ENCODE measurements at places on chromosomes 4 and X.

DNA sequence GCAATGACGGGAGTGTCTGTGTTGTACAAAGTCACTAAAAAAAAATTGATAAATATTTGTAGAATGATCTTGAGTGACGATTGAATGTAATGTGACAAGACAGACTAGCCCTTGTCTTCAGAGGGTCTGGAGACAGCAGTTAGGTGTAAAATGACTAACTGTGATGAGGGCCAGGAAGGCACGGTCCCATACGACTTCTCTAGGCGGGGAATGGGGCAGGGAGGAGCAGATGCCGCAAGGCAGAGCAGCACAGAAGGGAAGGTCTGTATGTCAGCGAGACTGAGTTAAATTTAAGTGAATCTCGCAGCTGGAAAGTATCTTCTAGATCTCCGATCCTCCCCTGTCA is 405 bp downstream of the CENPE start:
- peak; percentile 33 for DNase-seq

DNA sequence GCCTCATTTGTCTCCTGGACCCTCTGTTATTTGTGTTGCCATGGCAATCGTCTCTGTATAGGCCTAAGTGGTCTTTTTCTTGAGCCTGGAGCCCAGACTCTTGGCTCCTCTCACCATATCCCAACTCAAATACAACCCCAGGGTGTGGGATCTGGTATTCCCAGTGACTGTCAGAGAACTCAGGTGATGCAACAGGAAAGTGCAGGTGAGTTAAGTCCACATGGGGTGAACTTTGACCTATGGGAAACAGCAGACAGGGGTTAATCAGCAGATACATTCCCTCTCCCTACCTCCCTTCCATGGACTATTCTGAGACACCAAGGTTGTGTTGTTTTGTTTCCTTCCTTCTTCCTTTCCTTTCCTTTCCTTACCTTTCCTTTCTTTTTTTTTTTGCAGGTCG is 130.9 kb upstream of the RPS6KA3 start:
- DNase-seq = no peak

- no peak for DNase-seq
Measured at GRCh38 chr4:75679876-75680575, 6.8 kb upstream of the G3BP2 start.

GRCh38 chr4:122603156-122603574 is 17.7 kb downstream of the IL21 start:
- no peak for DNase-seq

GRCh38 chrX:40140706-40141499 is 43.1 kb upstream of the BCOR start:
- DNase-seq = no peak

GRCh38 chrX:8815460-8816065 is 14.4 kb upstream of the FAM9A start:
- peak; percentile 13 for DNase-seq

DNA sequence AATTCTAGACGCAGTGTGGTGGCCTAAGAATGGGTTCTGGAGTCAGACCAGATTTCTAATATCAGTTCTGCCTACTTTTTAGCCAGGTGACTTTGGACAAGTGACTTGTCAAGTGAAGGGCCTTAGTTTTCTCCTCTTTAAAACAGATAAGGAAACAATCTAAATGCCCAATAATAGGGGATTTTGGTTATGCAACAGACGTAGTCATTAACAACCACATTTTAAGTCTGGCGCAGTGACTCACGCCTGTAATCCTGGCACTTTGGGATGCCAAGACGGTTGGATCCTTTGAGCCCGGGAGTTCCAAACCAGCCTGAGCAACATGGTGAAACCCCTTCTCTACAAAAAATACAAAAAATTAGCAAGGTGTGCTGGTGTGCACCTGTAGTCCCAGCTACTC is 2.1 kb upstream of the ZMYM3 start:
- no peak for DNase-seq

GRCh38 chr4:53608242-53608641 is 17.0 kb upstream of the LNX1 start:
- DNase-seq = no peak

GRCh38 chr4:153191795-153192363 is 12.4 kb upstream of the TRIM2 start:
- no peak for DNase-seq

DNA sequence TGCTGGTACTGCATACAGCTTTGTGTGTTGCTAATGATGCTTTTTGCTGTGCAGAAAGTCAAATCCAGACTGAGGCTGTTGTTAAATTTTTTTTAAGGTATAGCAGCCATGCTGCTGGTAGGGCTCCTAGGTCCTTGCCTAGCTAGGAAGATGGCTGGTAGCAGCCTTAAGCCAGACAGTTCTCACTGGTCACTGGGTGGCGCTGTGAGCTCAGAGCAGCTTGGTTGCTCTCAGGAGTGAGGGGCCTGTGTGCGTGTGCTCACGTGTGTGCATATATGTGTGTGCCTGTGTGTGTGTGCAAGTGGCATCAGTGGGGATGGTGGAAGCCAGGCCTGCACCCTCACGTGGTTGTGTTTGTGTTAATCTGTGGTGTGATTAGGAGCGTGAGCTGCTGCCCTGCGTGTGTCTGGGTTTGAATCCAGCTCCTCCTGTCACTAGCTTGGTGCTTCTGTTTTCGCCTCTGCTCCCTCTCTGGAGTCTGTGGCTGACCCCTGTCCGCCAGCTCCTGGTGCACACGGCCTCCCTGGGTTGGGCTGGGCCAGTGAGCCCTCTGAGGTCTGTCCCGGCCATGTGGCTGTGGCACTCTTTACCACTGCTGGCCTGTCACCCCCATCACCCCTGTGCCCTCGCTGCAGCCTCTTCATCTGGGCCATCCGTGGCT is 46.1 kb downstream of the SORCS2 start:
- DNase-seq = no peak

DNA sequence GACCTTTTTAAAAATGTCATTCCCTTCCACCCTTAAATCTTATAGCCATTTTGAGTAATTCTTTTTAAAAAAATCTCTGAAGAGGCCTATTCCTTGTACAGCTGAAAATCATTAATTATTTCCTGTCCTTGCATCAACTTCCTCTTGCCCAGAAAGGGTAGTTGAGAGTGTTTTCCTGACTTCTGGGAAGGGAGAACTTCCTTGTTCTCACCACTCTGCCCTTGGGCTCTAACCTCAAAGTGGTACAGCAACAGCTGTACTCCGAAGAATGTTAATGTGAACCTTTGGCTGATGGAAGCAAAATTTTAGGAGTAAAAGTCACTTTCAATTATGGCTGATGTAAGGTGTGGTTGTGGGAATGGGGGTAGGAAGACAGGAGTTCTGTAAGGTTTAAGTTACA is 15.1 kb upstream of the FABP2 start:
- DNase-seq = no peak

- DNase-seq = no peak
Measured at GRCh38 chr4:188534917-188535316, 395.7 kb downstream of the TRIML1 start.

GRCh38 chrX:25941087-25941486 is 197.1 kb upstream of the MAGEB18 start:
- no peak for DNase-seq

DNA sequence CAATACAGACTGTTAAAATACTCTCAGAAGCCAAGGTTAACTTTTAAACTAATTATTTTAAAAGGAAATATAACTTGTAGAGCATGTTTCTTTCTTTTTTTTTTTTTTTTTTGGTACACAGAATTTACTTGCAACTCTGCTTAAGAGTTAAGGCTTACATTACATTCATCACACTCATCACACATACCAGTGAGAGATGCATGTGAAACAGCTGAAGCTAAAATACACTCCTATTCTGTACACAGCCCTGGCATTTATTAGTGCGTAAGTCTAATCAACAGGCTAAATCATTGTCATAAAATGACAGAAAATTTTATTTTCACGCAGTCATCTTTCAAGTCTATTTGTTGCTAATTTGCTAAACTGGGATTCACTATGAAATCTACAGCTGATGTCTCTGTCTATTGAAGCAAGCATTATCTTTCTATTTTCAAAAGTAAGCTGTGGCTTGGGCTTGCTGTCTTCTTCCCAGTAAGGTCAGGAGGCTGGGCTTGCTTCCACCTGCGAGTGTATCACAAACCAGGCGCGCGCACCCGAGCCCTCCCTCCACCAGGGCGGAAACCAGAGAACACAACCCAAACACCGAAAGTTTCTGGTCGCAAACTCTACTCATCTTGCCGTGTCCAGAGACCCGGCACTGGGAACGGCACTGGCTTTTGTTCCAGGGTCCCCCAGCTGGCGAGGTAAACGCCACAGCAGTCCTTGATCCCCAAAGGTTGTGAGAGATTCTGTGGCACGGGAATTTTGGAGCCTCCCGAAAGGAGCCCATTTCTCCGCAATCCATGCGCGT is 3.9 kb downstream of the MAML3 start:
- peak; percentile 34 for DNase-seq

- no peak for DNase-seq
Measured at GRCh38 chr4:4217113-4217512, 9.6 kb downstream of the OTOP1 start.

DNA sequence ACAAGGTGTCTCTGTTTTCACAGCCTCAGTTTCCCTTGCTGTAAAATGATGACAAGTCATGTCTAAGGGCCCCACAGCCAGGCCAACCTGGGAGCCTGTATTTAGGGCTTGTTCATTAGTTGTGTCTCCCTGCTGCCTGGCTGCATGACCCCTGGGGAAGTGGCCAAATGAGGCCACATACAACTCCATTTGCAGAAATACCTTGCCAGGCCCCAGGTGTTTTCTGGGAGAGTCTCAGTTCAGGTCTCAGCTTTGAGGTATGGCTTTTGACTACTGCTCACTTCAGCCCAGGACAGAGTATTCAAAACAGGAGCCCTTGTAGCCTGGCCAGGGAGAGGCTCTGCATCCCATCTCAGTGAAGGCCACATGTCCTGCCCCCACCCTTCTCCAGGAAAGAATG is 202.5 kb upstream of the MAMLD1 start:
- no peak for DNase-seq

GRCh38 chr4:74540193-74540592 is 95.3 kb downstream of the AREG start:
- DNase-seq = no peak

DNA sequence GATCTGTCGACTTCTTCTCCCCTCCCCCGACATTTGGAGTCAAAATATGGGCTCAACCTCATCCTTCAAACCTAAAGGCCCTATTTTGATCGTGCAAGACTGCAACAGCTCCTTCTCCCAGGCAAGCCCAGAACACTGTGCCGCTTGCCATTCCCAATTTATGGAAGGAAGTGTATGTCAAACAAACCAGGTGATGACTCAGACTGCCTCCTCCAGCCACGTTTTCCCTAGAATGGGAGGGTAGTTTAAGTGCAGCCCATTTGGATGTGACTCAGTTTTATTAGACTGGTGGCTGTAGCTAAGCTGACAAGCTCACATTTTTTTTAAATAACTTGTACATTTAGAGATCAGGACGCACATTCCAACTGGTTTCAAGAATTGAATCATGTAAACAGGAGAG is 570.4 kb upstream of the DIPK2B start:
- DNase-seq = no peak

DNA sequence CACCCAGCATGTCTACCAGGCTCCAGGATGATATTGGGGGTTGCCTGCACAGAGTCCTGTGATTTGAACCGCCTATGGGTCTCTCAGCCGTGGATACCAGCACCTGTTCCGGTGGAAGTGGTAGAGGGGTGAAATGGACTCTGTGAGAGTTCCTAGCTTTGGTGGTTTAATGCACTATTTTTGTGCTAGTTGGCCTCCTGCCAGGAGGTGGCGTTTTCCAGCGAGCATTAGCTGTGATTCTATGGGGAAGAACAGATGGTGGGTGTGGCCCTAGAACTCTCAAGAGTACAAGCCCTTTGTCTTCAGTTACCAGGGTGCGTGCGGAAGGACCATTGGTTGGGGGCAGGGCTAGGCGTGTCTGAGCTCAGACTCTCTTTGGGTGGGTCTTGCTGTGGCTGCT is 316.9 kb upstream of the AMOT start:
- DNase-seq = no peak

GRCh38 chr4:141170671-141171070 is 37.4 kb upstream of the RNF150 start:
- no peak for DNase-seq

DNA sequence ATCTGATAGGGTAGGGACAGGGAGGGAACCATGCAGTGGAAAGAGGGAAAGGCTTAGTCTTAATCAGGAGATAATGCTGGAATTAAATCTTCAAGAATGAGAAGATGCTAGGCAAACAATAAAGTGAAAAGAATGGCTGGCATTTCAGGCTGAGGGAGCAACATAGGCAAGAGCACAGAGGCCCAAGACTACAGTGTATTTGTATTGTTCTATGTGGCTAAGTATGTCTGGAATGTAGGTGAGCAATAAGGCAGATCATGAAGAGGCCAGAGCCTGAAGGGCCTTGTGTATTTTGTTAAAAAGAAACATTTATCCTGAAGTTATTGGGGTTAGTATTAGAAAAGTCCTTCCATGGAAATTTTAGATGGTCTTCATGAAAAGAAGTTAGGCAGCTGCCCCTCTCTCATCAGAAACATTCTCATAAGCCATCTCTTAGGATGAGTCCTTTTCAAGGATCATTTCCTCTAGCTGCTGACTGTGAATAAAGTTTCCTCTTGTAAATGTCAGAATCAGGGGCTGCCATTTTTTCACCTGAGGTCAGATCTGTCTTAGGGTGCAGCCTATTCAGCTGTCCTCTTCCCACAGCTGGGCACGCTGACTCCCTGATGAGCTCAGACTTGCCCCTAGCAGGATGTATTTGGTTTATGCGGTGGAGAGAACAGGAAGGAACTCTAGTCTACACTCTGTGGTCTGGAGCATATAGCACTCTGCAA is 46.3 kb downstream of the ATP10D start:
- DNase-seq = no peak

- no peak for DNase-seq
Measured at GRCh38 chrX:110665223-110666002, 130.2 kb downstream of the CHRDL1 start.

DNA sequence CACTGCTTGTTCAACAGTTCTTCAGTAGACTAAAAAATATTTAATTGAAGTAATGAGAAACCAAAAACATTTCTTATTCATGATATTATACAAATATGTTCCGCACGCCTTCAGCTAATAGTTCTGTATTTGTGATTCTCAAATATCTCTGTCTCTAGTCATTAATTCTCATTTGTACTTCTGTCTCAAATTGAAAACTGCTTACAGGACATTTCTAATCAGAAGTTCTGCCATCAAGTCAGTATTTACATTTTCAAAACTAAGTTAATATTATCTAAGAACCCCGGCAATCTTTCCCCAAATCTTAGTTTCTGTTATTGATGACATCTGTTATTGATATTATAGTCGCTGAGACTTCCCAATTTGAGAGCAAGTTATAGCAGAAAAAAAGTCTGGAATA is 78.6 kb upstream of the PGRMC2 start:
- no peak for DNase-seq

DNA sequence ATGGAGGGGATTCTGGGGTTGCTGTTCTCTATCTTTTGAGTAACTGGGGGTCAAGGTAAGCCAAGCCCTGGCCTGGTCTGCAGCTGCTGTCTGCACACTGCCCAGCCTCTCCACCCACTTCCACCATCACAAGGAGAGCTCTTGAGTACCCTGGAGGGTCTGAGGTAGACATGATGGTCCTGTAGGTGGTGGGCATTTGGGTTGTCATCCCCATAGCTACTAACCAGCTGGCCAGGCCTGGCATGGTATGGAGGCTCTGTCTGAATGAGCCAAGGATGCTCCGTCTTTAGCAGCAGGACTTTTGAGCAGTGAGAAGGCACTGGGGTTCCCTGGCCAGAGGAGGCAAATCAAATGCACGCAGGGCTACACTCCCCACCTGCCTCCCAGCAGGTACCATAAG is 82.7 kb downstream of the NHSL2 start:
- DNase-seq = no peak

- DNase-seq = no peak
Measured at GRCh38 chrX:80812176-80812575, 2.5 kb upstream of the BRWD3 start.

Data from skin of body (tissue), 3 donors.